ENCODE measurements at places on chromosomes 5 and 9.

- no peak for DNase-seq
Measured at GRCh38 chr5:135650081-135650480, 71.3 kb upstream of the CXCL14 start.

DNA sequence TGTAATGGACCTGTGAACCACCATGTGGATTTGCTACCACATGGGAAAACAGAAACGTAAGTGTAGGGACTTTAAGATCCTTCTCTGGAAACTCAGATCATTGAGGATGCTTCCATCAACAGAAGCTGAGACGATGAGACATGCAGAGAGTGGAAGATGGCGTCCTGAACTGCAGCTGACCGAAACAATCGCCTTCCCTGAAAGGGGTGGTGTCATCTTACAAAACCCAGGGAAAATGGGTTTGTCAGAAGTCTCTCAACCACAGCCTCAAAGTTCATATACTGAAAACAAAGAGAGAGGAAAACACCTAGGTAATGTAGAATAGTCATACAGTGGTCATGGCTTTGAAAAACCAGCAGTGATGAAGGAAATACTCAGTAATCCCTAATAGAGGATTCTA lies 6.6 kb upstream of the PTPN3 start:
- DNase-seq = no peak

DNA sequence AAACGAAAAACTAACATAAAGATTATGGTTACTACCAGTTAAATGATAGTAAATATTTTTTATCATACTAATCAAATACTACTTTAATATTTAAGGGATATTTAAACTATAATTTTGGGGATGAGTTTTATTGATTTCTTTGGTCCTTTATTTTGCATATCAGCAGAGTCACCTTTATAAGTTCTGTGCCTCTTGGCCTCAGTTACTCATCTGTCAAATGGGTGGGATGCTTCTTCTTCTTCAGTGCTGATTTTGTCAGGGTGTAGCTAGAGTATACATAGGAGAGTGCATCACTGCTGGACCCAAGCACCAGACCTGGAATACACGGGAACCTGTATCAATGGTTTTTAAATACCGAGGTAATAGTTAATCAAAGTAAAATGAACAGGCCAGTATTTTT lies 5.6 kb downstream of the ENTREP1 start:
- no peak for DNase-seq

DNA sequence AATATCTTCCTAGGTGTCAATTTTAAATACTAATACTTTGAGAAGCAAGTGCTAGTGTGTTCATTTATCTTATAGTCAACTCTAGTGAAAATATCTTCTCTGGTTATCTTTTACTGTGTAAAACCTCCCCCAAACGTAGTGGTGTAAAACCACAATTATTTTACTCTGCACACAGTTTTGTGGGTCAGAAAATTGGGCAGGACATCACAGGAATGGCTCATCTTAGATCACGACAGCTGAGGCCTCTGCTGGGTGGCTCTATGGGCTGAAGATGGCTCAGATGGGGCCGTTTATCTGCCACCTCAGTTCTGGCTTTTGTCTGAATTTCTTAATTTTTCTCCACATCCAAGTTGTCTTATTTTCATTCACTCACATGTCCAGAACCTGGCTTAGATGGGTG lies 457.2 kb upstream of the ACTBL2 start:
- DNase-seq = no peak

DNA sequence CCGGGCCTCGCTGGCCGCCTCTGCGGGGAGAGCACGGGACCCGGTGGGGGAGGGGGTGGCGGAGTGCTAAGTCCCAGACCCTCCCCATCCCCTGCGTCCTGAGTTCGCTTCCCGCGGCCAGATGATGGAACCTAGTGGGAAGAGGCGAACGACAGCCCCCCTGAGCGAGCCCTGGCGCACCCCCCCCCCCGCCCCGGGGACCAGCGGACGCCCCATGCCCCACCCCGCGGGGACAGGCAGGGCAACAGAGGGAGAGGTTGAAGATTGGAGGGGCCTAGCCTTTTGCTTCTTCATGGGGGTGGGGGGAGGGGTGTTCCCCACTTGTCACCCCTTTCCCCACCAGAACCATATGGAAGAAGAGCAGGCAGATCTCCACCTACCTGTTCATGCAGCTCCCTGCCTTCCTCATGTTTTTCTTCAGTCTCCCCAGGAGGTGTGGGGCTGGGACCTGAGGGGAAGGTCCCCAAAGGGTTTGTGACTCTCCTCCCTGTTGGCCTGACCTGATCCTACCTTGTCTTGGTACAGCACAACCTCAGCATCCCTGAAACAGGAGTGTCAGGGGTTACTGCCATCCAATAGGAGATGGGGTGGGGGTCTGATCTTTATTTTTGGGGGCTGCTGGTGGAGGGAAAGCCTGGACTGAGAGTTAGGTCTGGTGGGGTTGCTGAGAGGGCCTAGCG lies 485 bp downstream of the FAM53C start:
- no peak for DNase-seq

DNA sequence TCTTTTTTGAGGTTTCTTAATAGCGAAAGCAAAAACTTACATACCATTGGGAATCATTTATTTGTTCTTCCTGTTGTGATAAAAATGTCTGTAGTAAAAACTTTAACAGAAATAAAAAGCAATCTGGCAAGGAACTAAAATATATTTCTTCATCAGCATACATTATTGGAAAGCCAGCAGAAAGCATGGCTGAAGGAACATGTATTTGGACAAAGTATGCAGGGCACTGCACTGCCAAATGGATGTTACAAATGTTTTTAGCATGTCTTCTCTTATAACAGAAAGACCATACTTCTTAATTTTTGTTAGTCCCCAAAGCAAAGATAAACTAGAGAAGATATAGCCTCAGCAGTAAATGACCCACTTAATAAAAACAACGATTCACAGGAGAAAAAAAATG lies 80.5 kb downstream of the SMIM15 start:
- no peak for DNase-seq

DNA sequence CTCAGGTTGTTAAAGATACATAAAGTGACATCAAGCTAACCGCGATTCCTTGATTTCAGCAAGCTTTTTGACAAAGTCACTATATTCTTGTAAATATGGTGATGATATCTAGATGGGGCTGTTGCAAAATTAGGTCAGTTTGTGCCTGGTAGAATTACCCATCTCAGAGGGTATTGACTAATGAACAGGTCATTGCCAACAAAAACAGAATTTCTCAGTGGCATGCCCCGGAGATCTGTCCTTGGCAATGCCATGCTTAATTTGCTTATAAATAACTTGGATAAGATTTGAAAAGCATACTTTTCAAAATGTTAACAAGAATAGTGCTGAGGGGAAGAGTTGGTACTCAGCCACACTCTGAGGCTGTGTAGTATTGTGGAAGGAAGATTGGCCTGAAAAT lies 783.3 kb upstream of the SEMA6A start:
- DNase-seq = no peak

- DNase-seq = no peak
Measured at GRCh38 chr5:61180886-61181285, 18.6 kb upstream of the SMIM15 start.

DNA sequence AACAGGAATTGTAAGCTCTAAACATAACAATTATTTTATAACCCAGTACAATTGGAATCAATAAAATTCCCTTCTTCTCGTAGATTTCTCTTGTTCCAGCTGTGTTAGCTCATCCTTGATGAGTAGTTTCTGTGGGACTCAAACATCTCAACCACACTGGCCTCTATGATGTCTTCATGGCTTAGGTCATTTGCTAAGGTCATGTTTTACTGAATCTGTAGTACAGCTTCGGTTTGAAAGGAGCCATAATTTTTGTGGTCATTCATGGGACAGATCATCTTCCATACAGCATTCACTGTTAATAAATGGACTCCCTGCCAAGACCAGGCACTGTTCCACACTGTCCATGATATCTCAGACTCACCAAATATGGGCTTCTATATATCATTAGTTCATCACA lies 369.0 kb upstream of the RFX3 start:
- no peak for DNase-seq

DNA sequence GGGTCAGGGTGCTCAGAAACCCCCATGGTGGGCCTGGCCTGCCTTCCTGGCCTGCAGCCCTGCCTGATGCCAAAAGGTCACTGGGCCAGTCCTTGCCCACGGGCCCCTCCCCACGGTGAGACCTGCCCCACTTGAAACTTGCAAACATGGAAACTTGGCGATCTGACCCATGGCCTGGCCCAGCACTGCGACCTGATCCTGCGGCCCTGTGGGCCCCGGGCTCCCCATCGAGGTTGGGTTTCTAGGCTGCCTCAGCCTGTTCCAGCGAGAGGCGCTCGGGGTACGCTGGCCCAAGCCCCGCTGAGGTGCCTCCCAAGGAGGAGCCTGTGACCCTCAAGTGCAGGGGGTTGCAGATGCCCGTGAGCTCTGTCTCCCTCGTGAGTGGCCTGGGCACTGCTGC lies 37.5 kb upstream of the SLC6A19 start:
- DNase-seq = no peak

DNA sequence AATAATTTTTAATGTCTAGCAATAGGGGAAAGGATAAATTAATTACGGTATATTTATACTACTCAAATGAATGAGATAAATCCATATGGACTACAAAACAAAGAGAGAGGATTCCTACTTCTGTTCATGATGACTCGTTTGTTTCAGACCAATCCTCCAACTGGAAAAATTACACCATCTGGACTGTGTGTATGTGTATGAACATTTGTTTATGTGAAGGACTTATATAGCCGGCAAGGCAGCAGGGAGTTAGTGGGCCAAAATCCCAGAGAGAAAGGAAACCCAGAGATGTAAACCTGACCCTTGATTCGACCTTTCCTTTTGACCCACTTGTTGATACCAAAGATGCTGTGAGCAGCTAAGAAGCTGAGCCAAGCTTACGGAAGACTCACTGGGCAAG lies 20.1 kb downstream of the PDE6A start:
- DNase-seq = no peak

GRCh38 chr5:133682451-133682850 lies 70.1 kb upstream of the FSTL4 start:
- no peak for DNase-seq

DNA sequence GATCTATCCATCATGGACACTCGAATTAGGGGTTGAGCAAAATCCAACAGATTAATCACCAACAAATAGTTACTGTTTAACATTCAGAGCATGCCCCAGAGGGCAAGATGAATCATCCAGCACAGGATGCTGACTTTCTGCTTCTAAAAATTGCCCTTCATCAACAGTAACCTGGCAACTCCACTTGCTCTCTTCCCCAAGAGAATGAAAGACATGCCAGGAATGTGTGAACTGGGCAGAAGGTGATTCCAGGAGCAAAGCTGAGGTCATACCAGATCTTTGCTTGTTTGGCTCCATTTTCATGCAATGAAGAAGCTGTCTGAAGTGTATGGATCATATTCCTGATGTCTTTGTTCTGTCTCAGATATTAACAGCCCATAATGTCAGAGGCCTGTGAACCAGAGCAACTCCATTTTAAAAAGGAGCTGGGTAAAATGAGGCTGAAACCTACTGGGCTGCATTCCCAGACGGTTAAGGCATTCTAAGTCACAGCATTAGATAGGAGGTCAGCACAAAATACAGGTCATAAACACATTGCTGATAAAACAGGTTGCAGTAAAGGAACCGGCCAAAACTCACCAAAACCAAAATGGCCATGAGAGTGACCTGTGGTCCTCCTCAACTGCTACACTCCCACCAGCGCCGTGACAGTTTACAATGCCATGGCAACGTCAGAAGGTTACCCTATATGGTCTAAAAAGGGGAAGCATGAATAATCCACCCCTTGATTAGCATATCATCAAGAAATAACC lies 2.5 kb upstream of the ZNF367 start:
- DNase-seq = no peak

DNA sequence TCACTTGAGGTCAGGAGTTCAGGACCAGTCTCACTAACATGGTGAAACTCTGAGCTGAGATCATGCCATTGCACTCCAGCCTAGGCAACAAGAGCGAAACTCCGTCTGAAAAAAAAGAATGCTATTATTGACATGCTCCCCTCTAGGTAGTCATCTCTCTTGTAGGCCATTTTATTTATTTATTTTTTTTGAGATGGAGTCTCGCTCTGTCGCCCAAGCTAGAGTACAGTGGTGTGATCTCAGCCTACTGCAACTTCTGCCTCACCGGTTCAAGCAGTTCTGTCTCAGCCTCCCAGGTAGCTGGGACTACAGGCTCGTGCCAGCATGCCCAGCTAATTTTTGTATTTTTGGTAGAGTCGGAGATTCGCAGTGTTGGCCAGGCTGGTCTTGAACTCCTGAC lies 20.6 kb upstream of the NIM1K start:
- no peak for DNase-seq

GRCh38 chr5:72814104-72814503 lies 2.4 kb upstream of the TNPO1 start:
- no peak for DNase-seq

DNA sequence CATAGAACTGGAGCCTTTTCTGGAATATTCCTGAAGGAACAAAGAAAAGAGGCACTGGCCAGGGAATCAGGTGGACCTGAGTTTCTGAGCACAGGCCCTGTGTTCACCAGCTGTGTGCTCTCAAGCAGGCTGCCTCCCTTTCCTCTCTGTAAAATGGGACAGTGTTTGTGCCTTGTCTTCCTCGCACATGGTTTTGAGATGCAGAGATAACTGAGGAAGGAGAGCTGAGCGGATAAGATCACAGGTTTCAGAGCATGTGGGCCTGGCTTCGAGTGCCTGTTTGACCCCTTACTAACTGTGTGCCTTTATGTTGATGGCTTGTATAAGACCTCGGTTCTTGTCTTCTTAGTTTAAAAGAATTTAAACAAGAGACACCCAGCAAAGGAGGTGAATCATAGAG lies 46.2 kb upstream of the HAND1 start:
- DNase-seq = no peak

DNA sequence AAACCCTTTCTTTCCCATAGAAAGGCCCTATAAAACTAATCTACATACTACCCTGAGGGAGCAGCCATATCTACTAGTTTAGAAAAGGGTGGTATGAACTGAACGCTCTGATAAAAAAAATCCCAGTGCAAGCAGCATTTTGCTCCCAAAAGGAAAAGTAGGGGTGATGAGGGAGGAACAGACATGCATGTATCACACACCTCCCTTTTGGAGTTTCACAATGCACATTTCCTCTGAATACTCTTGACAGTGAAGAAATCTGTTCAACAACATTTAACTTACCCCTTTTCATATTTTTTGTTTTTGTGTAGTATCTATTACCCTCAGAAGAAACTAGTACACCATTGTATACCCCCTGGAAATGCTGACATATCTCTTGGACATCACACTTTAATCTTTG lies 411.4 kb downstream of the MAT2B start:
- no peak for DNase-seq

- no peak for DNase-seq
Measured at GRCh38 chr9:78592811-78593210, 295.9 kb downstream of the PSAT1 start.

DNA sequence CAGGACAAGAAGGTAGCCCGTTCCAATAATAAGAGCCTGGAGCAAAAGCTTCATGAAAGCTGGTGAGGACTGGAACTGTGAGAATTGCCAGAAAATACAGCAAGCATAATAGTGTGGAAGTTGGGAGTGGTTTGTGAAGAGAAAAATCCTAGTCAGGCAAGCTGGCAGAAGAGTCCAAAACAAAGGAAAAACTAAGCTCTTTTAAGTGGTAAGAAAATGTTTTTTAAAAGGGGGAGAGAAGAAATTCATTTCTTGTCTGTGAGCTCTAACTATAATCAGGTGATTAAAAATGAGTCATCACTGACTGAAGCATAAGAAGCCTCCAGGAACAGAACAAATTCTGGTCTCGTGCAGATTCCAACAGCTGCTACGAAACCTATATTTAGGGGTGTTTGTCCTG lies 102.6 kb downstream of the CAAP1 start:
- no peak for DNase-seq
